ENCODE measurements at places on chromosomes 5 and 9.
A peak's percentile ranks its signal among the peaks of the same experiment; 100 is the strongest.

DNA sequence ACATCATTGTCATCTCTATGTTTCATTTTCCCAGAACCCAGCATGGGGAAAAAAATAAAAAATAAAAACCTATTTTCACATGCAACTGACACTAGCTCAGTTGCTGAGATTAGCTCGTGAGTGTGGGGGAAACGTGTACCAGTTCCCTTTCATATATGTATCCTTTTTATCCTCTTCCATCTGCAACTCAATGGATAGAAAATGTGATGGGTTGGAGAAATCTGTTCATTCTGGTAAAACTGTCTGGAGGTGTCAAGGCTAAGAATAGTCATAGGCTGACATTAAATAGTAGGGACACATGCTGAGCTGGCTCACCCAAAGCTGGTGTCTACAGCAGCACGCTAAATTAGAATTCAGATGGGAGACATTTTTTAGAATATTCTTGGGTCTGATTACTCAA is 519.3 kb downstream of the ELAVL2 start:
- no peak for DNase-seq

- no peak for DNase-seq
Measured at GRCh38 chr5:169809281-169809680, 171.0 kb downstream of the INSYN2B start.

GRCh38 chr9:28662675-28663074 is 1089.4 kb upstream of the C9orf72 start:
- no peak for DNase-seq

- peak; percentile 99 for DNase-seq
Measured at GRCh38 chr5:179265514-179266290, 79.6 kb downstream of the ADAMTS2 start.

DNA sequence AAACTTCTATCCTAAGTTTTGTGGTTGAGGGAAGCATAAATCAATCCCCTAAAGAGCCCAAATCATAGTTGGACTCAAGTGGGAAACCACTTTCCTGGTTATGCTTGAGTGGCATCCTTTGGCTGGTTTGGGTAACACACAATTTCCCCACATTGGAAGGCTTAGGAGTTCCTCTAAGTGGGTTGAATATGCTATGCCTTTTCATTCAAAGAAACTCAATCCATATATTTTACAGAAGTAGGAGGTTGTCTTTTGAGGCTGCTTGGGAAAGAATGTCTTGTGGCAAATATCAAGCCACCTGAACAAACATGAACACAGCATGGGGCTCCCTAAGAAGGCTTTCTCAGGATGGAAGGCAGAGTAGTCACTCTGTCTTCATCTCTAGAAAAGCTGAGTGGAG is 121.1 kb downstream of the SPATA31D1 start:
- no peak for DNase-seq

DNA sequence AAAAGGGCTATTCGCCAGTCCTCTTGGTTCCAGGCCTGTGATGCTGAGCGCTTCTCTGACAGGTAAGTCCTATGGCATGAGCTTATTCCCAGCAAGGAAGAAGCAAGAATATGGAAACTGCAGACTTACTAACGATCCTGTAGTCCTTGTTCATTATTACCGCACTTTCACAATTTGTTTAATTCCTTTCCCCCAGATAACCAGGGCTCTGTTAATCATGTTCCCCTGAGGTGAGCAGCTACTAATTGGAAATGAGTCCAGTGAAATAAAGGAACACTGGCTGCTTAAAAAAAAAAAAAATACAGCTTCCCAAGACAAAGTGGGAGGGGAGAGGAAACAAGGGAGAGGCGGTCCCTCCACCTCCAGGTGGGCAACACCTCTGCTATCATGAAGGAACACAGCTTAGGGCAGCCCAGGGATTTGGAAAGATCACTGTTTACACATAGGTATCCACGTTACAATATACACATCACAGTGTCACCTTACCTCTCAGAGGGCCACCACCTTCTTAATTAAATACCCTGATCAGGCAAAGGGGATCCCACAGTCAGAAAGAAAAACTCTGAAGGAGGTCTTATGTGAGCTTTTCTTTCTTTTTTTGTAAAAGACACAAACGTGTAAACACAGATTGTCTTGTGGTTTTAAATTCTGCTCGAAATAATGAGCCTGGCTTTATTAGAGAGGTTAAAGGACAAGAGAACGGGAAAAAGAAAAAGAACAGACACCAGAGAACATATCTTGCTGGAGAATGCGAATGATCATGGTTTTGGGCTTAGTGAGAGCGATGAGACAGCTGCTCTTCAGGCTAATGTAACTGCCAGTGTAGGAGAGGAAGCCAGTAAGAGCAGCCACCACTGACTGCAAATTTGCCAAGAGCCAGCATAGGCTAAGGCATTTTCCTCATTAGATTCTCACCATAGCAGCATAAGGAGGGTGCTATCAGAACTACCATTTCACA is 258.6 kb downstream of the CRB2 start:
- DNase-seq = no peak

GRCh38 chr5:180555168-180555921 is 36.0 kb downstream of the SCGB3A1 start:
- DNase-seq = no peak

- no peak for DNase-seq
Measured at GRCh38 chr5:108386345-108387061, 4.6 kb upstream of the FBXL17 start.

GRCh38 chr5:98570661-98571191 is 202.7 kb upstream of the RGMB start:
- no peak for DNase-seq

- DNase-seq = no peak
Measured at GRCh38 chr5:39257554-39257953, 38.2 kb upstream of the FYB1 start.

DNA sequence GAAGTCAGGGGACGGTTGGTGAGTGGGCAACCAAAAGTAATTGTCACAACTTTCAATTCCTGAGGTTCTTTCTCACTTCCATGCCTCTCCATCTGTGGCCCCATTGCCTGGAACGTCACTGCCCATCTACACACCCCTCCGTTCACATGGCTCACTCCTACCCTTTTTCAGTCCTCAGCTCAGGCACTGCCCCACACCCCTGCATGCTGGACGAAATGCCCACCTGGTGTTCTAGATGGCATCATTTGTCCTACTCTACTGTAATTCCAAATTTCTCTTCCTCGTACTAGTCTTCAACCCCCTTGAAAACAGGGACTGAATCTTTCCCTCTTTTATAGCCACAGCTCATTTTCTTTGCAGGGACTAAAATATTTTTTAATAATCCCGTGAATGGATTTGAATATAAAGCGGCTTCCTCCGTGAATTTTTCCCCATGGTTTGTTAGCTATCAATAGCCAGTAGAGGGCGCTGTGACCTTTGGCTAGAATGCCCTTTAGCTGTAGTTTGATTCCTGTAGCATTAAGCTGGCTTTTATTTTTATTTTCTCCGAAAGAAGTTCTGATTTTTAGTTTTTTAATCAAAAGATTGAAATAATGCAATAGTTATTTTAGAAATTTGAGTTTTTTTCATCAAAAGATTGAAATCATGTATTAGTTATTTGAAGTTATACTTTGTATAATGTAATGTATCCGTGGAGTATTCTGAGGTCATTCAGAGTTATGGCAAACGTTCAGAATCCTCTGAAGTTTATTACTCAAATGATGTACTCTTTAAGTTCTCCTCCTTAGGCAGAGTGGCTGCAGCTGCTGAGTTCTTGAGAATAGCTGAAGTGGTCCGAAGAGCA is 232.1 kb downstream of the SH3GL2 start:
- DNase-seq = no peak

GRCh38 chr9:116154976-116155697 is 1.5 kb downstream of the PAPPA start:
- DNase-seq = peak; percentile 76

- no peak for DNase-seq
Measured at GRCh38 chr5:55205001-55205400, 22.1 kb downstream of the MCIDAS start.

- no peak for DNase-seq
Measured at GRCh38 chr9:92550765-92551164, 15.0 kb upstream of the ECM2 start.

DNA sequence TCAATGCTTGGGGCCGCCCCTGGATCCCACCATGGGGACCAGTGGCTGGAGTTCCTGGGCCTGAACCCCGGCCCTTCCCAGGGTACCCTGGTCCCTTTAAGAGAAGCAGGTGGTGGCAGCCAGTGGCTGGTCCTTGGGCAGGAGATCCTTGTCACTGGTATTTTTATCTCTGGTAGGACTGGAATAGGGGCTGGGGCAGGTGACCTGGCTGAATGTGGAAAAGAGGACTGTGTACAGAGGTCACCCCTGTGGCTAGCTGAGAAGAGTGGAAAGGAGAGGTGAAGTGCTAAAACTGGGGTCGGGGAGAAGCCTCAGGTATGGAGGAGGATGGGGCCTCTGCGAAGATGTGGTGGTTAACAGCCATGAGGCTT is 7.0 kb downstream of the CRAT start:
- DNase-seq = no peak

DNA sequence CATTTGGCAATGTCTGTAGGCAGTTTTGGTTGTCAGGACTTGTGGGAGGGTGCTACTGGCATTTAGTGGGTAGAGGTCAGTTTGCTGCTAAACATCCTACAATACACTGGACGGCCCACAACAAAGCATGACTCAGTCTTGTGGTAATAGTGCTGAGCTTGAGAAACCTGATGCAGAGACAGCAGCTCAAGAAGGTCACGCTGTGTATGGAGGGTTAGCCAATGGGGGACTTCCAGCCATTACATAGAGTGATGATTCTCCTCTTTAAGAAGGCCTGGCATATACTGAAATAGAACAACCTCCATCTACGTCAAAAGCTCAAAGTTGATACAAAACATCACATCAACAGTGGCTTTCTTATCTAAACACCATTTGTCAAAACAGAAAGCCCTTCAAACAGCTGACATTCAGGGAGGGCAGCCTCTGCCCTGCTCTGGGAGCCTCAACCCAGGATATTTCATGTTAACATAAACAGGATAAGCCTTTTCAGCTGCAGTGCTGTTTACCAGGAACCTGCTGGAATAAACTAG is 143.0 kb downstream of the GPBP1 start:
- no peak for DNase-seq

GRCh38 chr9:15707000-15707399 is 154.2 kb downstream of the CCDC171 start:
- no peak for DNase-seq

- DNase-seq = no peak
Measured at GRCh38 chr9:85941622-85941940, 635 bp downstream of the NAA35 start.

GRCh38 chr5:18662231-18662630 is 1028.0 kb downstream of the TAF11L14 start:
- DNase-seq = no peak

DNA sequence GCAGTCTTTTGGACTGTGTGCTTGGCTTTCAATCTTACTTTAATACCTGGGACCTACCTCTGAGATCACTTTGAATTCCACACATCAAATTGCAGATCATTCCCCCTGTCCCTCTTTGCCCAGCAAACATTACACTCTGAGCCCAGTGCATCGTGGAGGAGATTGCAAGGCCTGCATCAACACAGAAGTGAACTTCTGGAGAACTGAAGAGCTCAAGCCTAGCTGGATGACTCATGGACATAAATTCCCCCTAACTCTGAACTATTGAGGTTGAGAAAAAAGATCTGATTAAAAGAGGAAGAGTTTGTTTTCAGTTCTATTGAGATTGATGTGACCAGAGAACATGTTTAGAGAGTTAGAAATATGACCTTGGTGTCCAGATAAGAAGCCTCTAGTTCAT is 316.0 kb upstream of the DMAC1 start:
- DNase-seq = no peak

DNA sequence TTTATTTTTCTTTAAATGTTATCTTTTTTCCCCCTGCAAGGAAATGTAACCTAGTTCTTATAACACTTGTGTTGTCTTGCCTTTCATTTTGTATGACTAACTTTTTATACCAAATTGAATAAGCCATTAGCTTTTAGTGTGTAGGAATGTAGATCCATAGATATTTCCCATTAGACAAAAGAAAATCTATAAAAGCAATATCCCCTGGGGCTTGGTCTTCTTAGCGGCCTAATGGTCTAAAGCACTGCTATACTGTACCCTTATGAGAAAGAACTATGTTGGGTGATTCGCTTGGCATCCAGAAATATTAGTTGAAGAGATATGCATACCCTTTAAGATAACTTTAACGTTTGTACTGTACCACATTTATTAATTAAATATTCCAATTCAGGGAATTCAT is 289.2 kb downstream of the CCDC171 start:
- DNase-seq = no peak

- no peak for DNase-seq
Measured at GRCh38 chr5:71877511-71877910, 158.4 kb downstream of the CARTPT start.

GRCh38 chr5:52840277-52841050 is 52.7 kb downstream of the ITGA1 start:
- DNase-seq = no peak

- no peak for DNase-seq
Measured at GRCh38 chr5:64839936-64840335, 71.2 kb downstream of the CWC27 start.

- no peak for DNase-seq
Measured at GRCh38 chr9:3939820-3940219, 360.0 kb downstream of the GLIS3 start.

- no peak for DNase-seq
Measured at GRCh38 chr5:24668050-24668449, 23.3 kb upstream of the CDH10 start.

DNA sequence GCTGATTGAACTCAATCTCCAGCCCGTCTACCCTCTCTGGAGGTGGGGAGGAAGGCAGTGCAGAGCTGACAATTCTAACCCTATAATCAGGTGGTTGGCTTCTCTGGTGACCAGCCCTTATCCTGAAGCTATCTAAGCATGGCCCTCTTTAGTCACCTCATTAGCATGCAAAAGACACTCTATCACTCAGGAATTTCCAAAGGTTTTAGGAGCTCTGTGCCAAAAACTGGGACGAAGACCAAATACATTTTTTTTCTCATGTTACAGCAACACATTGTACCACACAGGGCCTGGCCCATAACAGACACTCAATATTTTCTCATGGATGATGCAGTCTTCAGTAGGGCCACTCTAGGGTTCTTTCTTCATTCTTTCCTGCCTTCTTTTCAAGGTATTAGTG is 118.8 kb upstream of the VLDLR start:
- no peak for DNase-seq

DNA sequence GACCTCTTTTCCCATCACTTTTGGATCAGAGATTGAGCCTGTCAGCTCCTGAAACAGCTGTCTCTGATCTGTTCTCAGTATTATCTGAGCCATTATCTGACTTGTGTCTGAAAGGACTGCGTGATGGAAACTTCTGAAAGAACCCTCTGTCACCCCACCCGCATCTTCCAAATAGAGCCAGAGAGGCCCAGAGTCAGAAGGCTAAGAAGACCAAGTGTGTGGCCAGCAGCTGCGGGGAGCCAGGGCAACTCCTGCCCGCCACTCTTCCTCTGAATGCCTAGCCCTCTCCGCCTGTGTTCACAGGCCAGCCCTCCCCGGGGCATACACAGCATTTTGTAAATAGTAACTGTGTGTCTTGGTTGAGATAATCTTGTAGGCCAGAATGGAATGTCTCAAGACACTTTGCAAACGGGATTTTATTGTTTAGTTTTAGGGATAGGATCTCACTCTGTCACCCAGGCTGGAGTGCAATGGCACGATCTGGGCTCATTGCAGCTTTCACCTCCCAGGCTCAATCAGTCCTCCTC is 92.7 kb downstream of the AOPEP start:
- no peak for DNase-seq

Data from coronary artery (tissue), 2 donors.